ENCODE measurements at places on chromosomes 12 and 14.

- no peak for DNase-seq
Observed at GRCh38 chr12:104515899-104516298, 59.2 kb downstream of the CHST11 start.

DNA sequence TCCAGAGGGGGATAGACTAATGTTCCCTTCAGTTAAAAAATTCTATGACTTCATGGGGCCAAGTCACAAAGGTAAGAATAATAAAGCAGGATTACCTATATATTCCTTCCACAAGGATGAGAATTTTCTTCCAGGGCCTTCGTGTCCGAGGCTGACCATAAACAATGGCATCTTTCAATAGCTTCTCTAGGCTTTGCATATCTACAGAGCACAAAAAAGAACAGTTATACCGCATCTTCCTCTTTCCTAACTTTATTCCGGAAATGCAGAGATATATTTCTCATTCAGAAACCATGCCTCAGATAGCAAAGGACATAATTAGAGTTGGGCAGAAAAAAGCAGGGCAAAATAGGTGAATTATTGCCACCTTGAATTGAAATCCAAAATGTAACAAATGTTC lies 58.3 kb upstream of the ISM2 start:
- no peak for DNase-seq

DNA sequence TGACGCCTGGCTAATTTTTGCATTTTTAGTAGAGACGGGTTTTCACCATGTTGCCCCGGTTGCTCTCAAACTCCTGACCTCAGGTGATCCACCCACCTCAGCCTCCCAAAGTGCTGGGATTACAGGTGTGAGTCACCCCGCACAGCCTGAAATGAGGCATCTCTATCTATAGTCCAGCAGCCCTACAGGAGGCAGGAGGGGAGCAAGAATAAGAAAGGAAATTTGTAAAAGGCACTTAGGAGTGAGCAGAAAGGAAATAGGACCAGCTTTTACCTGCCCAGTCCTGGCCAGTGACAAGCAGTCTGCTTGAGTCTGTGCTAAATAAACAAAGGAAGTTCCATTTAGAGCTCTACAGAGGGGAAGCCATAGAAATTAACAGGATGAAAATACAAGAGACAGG lies 15.0 kb upstream of the PSMA6 start:
- no peak for DNase-seq

GRCh38 chr14:51540364-51540763 lies 111.3 kb upstream of the FRMD6 start:
- DNase-seq, result no peak

DNA sequence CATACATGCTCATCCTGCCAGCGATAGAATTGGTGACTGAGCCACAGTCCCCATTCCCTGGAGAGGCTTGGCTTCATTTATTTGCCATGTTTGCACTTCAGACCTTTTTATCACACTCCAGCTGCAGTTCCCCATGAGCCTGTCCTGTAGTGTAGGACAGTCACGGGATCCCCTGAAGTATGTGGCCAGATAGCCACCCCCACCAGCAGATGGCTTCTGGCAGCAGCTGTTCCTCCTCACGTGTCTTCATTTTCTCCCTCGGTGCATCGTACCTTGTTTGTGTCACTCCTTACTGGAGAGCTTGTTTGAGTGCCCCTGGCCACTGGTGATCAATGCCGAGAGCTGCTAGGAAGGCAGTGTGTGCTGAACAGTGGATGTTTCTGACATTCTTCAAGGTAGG lies 40.2 kb downstream of the UBE3B start:
- peak; percentile 86 for DNase-seq

GRCh38 chr12:76152181-76152807 lies 67.8 kb upstream of the NAP1L1 start:
- DNase-seq, result no peak

DNA sequence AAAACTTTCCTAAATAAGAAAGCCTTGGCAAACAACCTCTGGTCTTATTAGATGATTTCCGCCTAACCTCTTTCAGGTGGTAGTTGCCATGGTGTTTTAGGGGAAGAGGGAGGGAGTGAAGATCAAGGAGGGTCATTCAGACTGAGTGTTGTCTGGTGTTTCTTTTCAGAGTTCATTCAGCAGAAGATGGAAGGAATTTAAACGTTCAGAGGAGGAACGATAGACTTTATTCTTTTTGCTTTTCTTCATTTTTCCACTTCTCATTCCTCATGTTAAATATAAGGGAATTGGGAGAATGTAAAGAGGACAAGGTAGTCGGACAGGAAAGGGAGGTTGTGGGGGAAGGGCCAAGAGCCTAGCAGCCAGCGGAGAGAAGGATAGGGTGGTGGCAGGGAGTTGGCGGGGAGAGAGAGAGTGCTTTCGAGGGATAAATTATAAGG lies 17.4 kb upstream of the SALL2 start:
- DNase-seq, result no peak

DNA sequence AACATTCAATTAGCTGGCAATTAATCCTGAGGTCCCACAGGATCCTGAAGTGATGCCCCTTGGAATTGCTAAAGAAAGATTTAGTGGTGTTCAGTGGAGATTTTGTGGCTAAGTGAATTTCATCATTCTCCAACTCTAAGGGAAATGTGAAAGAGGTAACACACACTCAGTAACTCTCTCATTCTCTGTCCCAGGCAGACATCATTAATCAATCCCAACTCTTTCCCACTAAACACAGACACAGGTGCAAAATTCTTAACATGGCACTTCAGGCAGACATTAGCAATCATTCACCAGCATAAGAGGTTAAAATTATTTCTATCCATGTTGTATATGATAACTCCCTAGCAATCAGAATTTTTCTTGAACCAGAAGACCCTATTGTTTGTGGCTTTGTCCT lies 40.2 kb downstream of the TRPV4 start:
- no peak for DNase-seq

All from SHP77 (cell line).